NCI-H510A treated with DMSO at 0.1 percent for 48 hours (cell line): ENCODE measurements at places on chromosomes 2 and 18.

DNA sequence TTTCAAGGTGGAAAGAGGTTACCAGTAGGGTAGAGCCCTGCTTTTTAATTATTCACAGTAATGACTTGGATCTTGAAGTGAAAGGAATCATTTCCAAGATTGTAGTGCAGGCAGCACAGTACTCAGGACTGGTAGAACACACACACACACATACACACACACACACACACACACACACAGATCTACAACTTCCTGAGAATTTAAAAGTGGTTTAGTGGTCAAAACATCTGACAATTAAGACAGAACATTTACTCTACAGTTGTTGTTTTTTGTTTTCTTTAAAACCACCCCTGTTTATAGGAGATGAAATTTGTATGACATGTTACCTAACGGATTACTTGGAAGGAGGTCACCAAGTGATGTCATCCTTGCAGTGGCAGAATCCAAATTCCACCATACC lies 146.7 kb upstream of the VRK2 start:
- no peak for DNase-seq

DNA sequence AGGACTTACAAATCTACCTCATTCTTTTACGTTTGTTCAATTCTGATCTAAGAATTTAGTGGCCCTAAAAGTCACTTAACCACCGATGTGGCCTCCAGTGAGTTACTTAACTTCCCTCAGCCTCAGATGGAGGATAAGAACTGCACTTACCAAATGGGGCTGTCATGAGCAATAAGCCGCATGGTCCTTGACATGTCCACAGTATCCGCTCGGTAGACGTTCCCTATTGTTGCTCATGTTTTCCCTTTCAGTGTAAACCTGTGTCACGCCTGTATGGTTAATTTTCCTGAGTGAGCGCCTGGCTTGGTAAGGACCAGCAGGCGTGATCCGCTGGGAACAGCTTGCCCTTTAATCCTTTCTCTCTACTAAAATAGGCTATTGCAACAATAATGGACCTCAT lies 20.3 kb downstream of the SEC11C start:
- DNase-seq, result no peak

- DNase-seq, result no peak
Observed at GRCh38 chr2:231315896-231316295, 79.6 kb upstream of the B3GNT7 start.

- DNase-seq, result no peak
Observed at GRCh38 chr18:26700201-26700600, 151.8 kb upstream of the KCTD1 start.

DNA sequence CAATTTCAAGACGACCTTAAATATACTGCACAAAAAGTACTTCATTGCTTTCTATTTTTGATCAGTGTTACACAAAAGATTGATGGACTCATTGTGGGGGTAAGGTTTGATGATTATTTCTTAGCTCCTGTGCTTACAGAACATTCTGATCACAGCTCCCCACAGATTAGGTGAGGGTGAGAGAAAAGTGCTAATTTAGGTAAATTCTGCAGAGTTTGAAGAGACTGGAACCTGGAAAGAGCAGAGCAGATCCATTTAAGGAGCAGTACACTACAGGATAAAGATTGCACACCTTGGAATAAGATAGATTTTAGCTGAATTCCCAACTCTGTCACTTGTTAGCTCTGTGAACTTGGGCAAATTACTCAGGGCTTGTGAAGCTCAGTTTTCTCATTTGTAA lies 291.9 kb upstream of the CDH7 start:
- DNase-seq, result no peak

- DNase-seq, result no peak
Observed at GRCh38 chr2:180146541-180146940, 139.4 kb upstream of the CWC22 start.

DNA sequence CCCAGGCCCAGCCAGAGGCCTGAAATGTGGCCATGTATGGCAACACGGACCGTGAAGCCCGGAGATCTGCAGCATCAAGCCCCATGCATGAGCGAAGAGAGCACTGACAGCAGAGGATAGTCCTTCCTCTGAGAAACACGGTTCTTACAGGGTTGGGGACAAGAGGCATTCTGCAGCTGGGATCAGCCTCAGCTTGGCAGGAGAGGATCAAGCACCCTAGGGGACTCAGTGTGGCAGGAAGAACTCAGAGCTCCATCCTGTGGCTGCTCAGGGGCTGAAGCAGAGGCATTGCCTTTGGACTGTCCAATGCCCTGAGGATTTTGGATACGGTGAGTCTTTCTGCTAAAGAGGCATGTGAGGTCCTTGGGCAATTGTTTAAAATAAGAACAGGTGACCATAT lies 368.7 kb downstream of the ZNF516 start:
- DNase-seq, result peak; percentile 56

- no peak for DNase-seq
Observed at GRCh38 chr18:76974386-76974785, 152.0 kb downstream of the ZNF236 start.

DNA sequence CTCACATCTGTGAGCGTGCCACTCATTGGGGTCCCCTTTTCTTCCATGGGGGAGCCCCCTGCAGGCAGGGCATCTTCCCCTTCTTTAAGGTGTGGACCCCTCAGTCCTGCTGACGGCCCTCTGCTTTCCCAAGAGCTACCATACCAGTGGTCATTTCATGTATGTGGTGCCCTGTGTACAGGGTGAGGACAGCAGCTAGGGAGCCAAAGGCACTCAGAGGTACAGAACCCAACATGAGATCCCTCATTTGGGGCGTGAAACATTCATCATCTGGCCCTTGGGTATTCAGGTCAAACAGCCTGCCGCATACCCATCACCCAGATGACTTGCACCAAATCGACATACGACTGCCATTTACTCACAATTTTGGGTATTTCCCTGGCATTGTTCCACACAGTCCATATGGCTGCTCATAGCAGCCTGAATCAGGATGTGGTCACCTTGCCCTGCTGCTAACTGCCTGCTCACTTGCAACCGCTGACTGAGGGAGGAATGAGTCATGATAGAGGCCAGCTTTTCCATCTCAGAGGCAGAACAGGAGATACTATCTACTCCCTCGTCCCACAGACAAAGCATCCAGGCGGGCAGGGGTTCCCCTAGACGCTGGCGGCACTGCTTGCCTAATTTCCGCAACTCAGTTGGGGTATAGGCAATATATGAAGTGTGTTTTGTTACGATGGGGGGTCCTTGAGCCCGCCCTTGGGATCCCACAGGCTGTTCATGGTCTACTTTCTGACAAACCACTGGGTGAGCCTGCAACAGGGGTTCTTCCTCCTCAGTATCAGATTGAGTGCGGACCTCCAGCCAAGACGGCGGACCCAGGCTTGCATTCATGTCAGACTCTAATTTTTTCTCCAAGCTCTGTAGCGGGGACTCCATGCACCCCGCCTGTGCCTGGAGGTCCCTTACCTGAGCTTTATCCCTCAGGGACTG lies 228.6 kb downstream of the SATB2 start:
- no peak for DNase-seq

- no peak for DNase-seq
Observed at GRCh38 chr2:151959238-151959637, 131.0 kb upstream of the ARL5A start.

DNA sequence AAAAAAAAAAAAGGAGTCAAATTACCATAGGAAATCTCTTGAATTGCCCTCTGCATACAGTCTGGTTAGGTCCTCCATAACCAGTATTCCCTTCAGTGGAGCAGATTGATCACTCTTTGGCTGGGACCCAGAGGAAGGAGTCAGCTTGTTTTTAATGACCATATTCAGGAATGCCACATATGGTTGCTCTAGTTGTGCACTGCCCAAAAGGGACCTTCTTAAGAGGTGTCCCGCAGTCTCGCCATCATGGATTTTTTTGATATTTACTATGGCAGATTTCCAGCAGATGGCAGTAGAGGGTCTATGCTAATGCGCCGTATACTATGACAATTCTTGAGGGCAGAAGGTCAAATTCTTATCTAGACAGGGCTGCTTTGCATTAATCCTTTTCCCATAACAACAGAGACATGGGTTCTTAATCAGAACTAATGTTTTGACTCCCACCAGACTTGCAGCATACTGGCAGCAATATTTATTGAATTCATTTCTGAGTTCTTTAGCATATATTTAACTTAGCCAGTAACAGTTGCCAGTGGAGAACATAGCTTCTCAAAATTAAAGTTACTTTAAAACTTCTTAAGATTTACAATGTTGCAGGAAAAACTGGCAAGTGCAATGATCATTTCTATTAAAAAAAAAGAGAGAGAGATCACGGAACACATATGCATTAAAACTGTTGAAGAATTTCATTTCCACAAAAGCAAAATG lies 31.8 kb upstream of the INPP4A start:
- peak; percentile 34 for DNase-seq

DNA sequence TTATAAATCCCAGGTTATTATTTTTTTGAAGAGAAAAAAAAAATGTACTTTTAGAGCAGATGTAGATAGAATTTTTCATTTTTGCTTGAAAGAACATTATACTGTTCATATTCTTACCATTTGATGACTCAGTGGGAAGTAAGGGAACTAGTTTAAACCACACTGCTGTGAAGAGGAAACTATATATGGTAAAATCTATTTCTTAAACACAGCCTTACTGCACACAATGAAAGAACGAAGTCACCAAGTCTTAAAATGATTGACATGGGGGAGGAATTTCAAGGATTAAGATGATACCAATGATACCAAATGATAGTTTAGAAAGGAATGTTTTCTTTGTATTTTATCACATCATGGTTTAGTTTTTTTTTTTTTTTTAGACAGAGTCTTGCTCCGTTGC lies 5.0 kb downstream of the ACTR2 start:
- no peak for DNase-seq

DNA sequence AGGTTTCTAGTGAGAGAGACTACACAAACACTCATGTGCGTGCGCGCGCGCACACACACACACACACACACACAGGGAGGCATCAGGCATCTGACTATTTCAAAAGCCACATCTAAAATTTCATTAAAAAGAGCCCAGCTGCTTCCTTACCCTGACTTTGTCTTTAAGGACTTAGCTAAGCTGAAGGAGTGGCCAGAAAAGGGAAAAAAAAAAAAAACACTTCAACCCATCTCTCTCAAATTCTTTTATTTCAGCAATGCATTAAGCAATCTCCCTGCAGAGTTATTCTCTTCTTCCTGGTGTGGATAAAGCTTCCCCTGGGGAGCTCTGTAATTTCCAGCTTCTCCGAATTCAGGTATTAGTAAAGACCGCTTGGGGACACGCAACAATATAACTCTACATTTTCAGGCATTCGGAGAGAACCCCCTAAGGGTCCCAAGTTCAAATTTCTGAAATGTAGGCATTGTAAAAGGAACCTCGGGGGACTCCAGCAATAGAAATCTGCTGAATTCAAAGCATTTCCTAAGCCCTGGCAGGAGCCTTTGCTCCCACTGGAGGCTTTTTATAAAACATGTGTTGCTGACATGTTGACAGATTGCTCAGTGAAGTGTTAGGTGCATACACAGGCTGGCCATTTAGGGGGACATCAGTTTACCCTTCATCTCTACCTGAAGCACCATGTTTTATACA lies 67.0 kb downstream of the ZNF521 start:
- DNase-seq, result no peak

DNA sequence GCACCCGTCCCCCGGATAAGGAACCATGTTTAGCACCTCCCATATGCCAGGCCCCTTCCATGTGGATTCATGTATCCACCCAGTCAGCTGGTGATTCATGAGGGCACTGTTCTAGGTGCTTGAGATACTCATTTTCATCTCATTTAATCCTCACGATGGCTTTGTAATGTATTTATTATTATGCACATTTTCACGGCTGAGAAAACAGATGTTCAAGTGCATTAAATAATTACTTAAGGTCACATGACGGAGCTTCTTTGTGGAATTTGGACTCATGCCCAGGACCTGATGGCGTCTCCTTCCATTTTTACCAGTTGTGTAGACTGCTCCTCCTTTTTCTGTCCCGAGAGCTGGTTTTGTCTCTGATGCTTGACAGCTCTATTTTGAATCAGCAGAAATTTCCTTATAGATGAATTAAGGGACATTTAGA lies 72.2 kb upstream of the RBM44 start:
- DNase-seq, result peak; percentile 97

- DNase-seq, result no peak
Observed at GRCh38 chr18:33700513-33700976, 122.5 kb downstream of the ASXL3 start.

- peak; percentile 4 for DNase-seq
Observed at GRCh38 chr2:223526106-223526505, 76.1 kb downstream of the SCG2 start.

DNA sequence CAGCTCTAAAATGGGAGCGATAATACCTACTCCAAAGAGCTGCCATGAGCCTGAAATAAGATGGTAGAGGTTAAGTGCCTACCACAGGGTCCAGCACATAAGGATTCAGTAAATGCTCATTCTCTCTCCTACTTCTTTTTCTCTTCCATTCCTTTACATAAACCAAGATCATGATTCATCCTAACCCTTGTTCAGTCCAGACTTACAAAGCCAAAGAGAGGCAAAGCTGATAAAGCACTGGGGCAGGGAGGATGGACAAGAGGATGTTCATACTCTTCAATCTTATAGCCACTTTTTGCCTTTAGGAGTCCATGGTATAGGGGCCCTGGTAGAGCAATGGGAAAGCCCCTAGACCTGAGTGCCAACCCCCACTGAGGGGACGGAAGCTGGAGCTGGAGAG lies 75.6 kb upstream of the PKDCC start:
- no peak for DNase-seq

GRCh38 chr2:134468776-134469175 lies 214.9 kb downstream of the MGAT5 start:
- no peak for DNase-seq

GRCh38 chr18:35074581-35074980 lies 33.4 kb downstream of the MAPRE2 start:
- DNase-seq, result no peak

DNA sequence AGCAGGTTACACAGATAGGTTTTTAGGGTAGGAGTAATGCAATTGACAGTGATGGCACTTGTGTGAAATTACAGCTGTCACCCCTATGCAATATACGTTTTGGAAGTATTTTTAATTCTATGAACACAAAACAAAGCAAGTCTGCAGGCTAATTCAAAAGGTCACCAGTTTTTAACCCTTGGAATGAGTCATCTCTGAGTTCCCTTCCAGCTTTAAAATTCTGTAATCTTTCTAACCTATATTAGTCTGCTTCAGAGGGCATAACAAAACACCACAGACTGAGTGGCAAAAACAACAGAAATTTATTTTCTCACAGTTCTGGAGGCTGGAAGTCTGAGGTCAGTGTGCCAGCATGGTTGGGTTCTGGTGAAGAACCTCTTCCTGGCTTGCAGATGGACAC lies 596.9 kb upstream of the HNMT start:
- DNase-seq, result no peak

DNA sequence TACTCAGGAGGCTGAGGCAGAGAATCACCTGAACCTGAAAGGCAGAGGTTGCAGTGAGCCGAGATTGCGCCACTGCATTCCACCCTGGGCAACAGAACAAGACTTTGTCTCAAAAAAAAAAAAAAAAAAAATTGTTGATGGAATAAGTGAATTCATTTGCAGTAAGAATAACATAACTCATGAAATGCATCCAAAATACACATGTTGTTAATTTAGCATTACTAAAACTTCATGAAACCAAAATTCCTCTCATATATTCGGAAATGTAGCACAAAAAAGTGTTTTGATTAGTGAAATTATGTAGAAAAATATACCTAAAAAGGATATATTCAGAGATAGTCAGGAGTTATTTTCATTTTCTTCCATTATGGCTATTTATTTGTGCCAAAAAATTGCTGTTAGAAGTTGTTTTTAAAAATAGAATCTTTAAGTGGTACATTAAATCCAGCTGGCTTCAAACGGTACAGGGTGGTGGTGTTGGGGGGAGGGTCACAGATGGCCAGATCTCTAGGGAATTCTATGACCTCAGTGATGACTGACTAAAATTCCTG lies 78.2 kb upstream of the UGP2 start:
- DNase-seq, result no peak
